ENCODE measurements at places on chromosomes 5 and 9.

GRCh38 chr9:70083429-70083828 is 39.8 kb downstream of the MAMDC2 start:
- DNase-seq = no peak

DNA sequence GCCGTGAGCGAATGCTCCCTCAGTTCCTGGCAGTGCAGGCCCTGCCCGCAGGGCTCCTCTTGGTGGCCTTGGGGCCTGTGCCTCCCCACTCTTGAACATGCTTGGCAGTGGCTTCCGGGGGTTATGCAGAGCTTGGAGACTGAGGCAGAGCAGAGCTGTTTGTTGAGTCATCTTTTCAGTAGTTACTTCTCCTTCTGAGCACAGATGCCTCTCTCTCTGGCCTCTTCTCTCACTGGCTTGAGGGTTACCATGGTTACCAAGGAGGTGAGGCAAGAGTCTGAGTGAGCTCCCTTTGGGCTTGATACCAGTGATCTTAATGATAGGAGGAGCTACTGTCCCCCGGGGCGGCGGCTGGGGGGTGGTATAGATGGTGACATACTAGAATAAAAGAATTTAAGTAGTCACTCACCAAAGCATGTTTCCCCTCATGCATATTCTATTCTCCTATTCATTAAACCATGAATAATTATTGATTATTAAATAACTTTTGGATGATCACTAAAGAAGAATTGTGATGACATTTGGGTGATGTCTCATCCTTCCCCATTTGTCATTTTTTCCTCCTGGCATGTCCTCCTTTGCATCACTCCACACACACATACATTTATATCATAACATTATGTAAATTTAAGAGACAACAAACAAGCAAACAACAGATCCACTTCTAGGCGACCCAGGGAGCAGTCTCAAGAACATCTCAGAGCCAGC is 111.1 kb downstream of the ARHGAP26 start:
- DNase-seq = no peak

DNA sequence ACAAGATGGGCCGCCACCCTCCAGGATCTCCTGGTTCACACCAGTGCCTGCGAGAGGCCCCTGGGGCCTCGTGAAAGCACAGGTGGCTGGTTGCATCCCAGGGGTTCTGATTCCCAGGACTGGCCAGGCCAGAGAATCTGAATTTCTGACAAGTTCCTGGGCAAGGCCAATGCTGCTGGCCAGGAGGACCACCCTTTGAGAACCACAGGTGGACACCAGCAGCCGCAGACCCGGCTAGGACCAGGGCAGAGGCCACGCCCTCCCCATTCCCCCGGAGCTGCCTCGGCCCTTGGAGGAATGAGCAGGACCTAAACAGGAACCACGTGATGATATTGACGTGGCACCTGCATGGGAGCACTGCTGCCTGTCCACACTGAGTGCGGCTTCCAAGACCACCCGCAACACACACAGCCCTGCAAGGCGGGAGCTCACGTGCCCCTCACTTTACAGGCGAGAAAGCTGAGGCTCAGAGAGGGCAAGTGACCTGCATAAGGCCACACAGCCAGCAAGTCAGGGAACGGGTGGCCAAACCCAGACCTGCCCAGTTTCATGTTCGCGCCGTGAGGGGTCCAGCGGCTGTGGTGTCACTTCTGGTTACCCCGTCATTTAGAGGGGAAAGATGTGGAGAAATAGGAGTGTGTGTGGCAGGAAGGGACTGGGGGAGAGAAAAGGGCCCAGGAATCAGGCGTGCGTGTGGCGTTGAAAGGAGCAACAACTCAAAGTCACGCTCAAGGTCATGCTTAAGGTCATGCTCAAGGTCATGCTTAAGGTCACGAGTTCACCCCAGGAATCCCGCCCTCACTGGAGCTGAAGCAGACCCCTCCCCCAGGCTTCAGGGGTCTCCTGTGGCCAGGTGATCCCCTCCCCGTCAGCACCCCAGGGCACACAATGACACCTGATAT is 105.9 kb upstream of the IER5L start:
- DNase-seq = no peak

DNA sequence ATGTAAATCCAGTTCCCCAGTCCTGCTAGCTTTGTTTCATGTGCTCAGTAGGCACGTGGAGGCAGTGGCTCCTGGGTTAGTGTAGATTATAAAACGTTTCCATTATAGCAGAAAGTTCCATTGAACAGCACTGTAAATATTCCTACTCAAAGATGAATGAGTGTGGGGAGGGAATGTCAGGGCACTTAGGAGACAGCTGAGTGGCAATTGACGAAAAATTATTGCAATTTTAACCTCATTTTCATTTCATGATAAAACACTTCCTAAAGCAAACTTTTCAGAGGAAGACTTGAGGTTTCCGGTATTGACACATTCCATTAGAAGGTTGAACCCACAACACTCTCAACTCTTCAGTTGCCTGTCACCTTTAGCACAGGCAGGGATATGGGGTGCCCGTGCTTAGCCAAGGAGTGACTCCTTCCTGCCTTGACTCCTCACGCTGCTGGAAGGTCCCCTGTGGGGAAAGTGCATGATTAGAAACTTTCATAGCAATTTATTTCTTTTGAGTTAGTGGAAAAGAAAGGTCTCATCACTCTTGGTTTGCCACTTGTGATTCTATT is 41.2 kb downstream of the SLC46A2 start:
- no peak for DNase-seq
